GM19239 (cell line): ENCODE measurements at places on chromosomes 2 and 18.

- DNase-seq, result no peak
These were observed 117.9 kb upstream of the OSR1 start for GRCh38 chr2:19476327-19476726.

DNA sequence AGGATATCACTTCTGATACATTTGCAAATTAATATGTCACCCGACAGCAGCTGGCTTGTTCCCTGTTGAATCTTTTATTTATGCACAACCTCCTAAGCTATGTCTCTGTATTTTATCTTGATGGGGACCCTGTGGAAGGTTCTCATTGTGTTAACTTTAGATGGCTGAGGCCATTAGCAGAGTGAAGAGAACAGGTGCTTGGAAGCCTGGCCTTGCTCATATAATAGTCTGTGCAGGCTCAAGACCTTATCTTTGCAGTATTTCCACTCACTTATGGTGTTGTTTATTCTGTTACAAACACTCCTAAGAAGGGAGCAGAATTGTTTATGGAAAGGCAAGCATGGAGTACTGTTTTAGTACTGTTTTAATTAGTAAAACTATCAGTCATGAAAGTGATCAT is 107.6 kb downstream of the SETBP1 start:
- DNase-seq, result no peak

DNA sequence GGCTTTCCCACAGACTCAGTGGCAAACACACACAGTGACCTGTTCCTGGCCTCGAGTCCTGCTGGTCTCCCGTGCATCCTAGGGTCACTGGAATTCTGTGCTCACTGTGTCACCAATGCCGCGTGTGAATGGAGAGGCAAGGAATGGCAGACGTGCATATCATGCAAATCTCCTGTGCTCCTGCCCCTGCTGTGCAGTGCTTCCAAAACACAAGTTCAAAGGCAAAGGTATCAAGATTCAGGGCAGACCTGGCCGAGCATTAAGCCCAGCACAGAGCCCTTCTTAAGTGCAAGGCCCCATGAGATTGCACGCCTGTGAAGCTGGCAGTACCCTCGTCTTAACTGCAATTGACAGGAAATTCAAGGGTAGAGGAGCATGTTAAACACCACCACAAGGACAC is 129.1 kb downstream of the NDUFA10 start:
- no peak for DNase-seq

GRCh38 chr2:181107628-181107945 is 127.2 kb downstream of the UBE2E3 start:
- no peak for DNase-seq

- no peak for DNase-seq
These were observed 122.9 kb downstream of the ATAD2B start for GRCh38 chr2:23803965-23804542.

GRCh38 chr2:191719938-191720337 is 42.0 kb downstream of the NABP1 start:
- DNase-seq, result no peak

DNA sequence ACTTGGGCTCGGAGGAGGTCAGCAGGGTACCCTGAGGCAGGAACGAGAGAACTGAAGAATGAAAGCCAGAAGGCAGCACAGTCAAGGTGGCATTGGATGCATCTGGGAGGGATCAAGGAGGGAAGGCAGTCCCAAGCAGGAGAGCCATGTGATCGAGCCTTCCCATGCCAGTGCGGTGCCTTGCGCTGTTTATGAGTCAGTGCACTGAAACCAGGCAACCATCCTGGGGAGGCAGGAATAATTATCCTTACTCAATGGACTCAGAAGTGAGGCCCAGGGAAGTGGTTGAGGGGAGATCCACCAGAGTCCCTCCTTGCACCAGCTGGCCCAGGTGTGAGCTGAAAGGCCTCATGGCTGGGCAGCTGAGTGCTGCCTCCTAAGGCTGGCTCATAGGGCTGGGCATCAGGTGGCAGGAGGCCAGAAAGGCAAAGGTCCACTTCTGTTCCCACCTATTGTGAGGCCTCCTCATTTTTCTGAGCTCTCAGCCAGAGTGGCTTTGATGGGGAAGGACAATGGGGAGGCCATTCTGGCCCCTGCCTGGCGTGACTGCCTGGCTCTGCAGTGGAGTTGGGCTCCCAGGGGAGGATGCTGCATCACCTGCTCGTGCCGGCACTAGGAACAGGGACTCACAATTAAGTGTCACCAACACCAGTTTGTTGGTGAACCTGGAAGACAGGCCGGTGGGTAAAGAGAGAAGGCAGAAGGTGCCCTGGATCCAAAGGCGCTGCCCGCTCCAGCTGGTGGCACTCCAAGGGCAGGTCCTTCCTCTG is 82.3 kb downstream of the TFCP2L1 start:
- no peak for DNase-seq

GRCh38 chr2:20353241-20353992 is 2.8 kb upstream of the PUM2 start:
- no peak for DNase-seq

DNA sequence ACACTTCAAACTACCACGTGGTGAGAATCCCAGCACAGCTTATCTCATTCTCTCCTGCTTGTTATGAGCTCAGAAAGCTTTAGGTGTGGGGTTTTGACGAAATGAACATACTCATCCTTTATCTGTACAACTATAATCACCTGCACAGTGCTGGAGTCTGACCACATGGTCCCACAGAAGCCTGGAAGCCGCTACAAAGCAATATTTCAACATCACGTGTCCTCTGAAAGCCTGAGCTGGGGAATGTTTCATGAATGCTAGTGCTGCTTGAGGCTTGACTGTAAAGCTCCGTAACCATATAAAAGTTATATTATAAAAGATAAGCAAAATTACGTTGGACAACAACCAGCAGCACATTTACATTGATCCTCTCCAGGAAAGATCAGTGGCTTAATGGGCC is 43.9 kb downstream of the PIEZO2 start:
- no peak for DNase-seq

DNA sequence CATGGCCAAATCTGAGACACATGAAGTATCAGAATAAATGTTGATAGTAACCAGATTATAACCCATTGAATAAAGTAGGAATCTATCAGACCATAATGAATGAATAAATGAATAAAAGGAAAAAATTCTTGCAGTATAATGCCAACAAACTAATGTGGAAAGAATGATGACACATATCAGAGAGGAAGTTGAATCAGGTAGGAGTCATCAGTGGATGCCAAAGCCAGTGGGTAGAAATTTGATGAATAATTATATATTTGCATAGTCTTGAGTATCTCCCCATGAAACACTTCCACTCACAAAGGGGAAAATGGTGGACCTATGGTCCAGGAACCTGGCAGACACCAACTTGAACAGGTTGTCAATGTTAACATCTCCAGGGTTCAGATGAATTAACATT is 68.6 kb downstream of the GALNT3 start:
- DNase-seq, result no peak

GRCh38 chr18:55166260-55166598 is 207.0 kb upstream of the CCDC68 start:
- no peak for DNase-seq
